Ureter (tissue), 1 donor: ENCODE measurements at places on chromosomes 12 and 14.

DNA sequence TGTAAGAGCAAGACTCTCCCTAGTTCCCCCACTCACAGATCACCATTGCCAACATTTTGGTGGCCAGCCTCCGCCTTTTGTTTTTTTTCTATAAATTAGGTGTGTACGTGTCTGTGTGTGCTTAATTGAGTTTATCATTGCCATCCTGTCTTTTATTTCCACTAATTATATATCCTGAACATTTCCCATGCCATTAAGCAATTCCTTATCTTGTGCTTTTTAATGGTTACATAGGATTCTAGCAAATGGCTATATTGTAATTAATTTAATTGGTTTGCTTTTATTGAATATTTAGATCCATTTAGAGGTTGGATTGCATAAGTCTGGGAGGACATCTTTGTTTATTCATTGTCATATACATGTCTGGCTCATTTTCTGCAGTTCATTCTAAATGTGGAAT is 107.3 kb upstream of the RTL1 start:
- DNase-seq: no peak

- DNase-seq: no peak
These were observed 67.2 kb downstream of the TBC1D30 start for GRCh38 chr12:64891629-64892028.

DNA sequence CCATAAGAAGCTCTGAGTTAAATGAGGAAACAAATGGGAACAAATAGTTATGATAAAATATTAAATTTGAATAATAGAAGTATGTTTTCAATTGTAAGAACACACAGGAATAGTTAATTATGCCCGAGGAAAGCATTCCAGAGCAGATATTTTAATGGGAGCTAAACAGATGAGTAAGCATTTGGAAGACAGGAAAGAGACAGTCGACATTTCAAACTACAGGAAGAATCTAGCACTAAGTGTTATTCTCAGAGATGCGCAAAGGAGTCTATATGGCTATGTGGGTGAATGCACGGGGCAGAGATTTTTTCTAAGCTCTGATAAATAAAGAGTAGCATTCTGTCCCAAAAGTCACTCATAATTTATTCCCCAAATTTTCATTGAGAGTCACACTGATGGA is 64.5 kb upstream of the SSTR1 start:
- no peak for DNase-seq

- no peak for DNase-seq
These were observed 62.1 kb upstream of the GPATCH2L start for GRCh38 chr14:76089575-76089974.

DNA sequence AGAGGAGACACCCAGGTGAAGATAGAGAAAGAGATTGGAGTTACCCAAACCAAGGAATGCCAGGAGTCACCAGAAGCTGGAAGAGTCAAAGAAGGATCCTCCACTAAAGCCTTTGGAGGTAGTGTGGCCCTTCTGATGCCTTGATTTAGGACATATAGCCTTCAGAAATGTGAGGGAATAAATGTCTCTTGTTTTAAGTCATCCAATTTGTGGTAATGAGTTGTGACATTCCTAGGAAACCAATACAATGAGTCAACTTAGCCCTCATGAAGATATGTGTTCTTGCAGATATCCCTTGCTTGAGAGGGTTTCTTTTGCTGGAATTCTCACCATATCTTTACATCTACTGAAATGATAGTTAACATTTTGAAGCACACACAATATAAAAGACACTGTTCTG is 58.8 kb downstream of the CCER1 start:
- no peak for DNase-seq

GRCh38 chr14:85088192-85088591 is 441.8 kb upstream of the FLRT2 start:
- DNase-seq: no peak

DNA sequence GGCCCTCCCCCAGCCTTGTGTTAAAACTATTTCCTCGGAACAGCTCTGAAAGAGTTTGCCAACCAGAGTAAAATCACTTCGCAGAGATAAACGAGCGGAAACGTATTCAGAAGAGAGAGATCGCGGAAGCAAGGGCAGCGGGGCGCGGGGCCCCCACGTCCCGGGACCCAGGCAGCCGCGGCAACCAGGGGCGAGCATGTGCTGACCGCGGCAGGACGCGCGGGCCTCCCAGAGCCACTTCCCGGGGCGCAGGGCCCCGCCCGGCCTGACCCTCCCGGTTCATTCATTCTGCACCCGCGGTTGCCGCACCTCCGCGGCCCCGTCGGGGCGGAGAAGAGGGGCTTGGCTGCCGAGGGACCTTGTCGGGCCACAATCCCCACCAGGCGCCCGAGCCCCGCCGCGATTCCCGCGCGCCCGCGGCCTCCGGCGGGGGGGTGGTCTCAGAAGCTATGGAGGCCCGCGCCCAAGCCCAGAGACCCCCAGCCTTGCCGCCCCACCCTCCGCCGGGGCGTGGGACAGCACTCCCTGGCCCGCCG is 598 bp downstream of the UBE2N start:
- DNase-seq: no peak

DNA sequence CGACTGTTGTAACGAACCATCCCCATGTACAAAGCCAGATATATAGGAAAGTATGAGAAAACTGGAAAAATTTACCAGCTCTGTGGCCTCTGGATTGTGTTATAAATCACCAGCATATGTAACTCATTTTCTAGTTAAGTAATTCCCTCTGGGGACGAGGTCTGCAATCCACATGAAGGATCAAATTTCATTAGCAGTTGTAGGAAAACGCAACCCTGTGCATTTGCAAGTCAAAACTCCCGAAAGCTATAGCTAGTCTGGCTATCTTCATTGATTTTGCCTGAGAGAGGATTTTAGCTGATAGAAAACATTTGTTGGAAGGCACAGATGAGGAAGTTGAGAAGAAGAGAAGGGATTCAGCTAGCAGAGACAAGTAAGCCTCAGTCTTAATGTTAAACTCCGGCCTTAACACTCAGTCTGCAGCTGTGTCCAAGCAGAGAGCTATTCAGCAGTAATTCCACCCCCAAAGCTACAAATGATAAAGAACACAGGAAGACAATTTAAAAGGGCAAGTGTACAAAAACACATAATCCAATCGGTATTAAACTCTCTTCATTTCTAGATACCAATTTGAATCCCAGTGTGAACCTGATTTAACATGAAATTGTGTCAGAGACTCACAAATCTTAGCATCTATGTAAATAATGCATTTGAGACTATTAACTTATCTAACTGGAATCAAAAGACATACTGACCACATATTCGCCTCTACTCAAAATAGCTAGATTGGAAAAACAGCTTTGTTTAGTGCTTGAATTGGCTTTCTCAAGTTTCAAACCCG is 54.2 kb upstream of the CERS5 start:
- no peak for DNase-seq

- DNase-seq: peak; percentile 62
These were observed at the start of gene VSIG10 for GRCh38 chr12:118103601-118104382. VSIG10 (minus strand) TSS chr12:118104011; CDS start chr12:118103671, 340 bp downstream.
